Stimulated activated CD4-positive, alpha-beta T cell treated with anti-CD3 and anti-CD28 coated beads, Interleukin-4, amount 100 ng/mL, for 48 hours (primary cell): ENCODE measurements at places on chromosomes 12 and 14.

- DNase-seq: no peak
These were observed 159.4 kb downstream of the SLC5A8 start for GRCh38 chr12:101050631-101051030.

GRCh38 chr14:32622742-32623141 is 293.6 kb downstream of the AKAP6 start:
- DNase-seq: no peak

- no peak for DNase-seq
These were observed 53.8 kb upstream of the GSC start for GRCh38 chr14:94823556-94824341.

- no peak for DNase-seq
These were observed 749 bp downstream of the GALNT6 start for GRCh38 chr12:51390457-51390856.

DNA sequence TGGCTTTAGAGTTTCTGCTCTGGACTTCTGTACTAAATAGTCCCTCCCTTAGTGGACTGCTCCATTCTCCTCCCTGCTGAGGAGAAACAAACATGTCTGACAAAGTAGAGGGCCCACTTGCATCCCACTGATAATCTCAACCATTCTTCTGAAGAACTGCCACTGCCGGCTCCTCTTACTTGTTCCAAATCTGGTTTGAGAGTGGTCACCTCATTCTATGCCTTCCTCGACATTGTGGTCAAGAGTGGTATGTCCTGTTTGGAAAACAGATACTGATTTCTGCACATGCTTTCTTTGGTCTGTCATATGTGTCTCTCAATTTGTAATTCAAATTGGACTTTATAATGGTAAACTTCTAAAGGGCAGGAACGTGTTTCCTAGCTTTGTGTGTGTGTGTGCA is 36.3 kb upstream of the PLEKHA5 start:
- no peak for DNase-seq

DNA sequence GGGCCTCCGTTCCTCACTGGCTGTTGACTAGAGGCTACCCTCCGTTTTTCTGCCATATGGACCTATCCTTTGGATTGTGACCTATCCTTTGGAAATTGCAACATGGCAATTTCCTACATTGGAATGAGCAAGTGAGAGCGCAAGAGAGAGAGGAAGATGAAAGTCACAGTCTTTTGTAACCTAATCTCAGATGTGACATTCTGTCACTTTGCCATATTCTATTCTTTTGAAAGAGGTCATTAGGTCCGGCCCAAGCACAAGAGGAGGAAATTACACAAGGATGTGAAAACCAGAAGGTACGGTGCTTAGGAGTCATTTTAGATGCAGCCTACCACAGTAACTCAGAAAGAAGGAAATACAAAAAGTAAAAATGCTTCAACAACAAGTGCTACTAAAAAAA is 47.3 kb upstream of the SRP54 start:
- DNase-seq: no peak

DNA sequence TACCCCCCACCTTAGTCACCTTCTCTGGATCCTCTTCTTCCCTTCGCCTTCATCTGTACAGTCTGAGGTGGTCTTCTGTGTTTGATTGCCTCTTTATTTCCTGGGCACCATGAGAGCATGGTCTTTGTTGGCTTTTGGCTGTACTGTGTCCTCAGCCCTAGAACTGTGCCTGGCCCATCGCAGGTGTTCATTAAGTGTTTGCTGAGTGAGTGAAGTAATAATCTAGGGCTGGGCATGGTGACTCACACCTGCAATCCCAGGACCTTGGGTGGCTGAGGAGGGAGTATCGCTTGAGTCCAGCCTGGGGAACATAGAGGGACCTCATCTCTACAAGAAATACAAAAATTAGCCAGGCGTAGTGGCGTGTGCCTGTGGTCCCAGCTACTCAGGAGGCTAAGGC is 13.9 kb downstream of the ALDH2 start:
- no peak for DNase-seq

DNA sequence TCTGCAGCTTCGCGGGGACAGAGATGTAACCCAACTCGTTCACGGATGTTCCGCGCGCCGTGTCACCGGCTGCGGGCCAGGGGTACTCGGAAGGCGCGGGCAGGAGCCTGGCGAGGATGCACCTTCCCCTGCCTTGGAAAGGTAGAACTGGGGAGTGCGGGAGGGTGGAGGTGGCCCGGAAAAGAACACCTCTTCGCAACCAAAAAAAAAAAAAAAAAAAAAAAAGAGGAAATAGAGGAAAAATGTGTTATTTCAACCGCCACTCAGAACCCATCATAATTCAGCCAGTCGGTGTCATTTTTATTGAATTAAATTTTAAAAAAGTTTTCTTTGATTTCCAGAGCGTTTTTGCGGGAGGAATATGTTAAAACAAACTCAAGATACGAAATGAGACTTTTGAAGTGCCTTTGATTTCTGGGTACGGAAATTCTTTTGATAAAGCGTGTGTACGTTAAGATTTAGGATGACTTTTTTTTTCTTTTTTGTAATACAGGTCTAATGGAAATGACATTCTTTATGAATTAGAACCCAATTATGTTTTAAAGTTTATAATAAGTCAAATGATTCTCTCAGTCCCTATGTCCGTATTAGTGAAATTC is 8.9 kb downstream of the CDKN1B start:
- no peak for DNase-seq

DNA sequence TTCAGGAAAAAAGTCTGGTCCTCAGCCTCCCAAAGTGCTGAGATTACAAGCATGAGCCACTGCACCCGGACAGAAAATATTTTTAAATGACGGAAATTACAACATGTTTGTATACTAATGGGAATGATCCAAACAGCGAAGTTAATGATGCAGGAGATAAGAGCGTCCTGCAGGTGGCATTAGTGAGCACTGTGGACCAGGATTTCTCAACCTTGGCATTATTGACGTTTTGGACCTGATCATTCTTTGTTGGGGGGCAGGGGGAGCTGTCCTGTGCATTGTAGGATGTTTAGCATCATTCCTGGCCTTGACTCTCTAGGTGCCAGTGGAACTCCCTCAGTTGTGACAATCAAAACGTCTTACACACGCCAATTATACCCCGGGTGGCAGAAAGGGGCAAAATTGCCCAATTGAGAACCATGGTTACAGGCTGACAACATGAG is 34.1 kb downstream of the SCFD1 start:
- DNase-seq: peak; percentile 5

DNA sequence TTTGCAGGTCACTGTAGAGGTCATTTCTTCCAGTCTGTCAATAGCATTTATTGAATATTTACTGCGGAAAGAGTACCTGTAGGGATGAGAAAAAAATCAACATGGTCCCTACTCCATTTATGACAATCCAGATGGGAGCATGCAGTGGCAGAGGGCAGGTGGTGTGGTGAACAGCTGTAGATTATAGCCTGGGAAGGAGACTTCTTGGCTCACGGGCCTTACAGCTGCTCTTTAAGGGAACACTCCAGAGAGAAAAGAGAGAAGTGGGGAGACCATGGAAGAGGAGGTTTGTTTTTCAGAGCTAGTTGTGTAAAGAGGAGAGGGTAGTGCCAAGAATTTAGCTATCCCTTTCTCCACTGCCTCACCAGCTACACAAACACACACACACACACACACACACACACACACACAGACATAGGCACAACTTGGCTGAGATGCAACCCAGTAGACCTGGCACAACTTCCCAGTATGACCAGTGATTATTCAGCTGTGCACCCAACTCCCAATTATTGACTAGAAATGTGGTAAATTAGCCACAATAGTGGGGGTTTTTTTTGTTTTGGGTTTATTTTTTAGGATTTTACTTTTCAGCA is 41.0 kb downstream of the GPHB5 start:
- no peak for DNase-seq

DNA sequence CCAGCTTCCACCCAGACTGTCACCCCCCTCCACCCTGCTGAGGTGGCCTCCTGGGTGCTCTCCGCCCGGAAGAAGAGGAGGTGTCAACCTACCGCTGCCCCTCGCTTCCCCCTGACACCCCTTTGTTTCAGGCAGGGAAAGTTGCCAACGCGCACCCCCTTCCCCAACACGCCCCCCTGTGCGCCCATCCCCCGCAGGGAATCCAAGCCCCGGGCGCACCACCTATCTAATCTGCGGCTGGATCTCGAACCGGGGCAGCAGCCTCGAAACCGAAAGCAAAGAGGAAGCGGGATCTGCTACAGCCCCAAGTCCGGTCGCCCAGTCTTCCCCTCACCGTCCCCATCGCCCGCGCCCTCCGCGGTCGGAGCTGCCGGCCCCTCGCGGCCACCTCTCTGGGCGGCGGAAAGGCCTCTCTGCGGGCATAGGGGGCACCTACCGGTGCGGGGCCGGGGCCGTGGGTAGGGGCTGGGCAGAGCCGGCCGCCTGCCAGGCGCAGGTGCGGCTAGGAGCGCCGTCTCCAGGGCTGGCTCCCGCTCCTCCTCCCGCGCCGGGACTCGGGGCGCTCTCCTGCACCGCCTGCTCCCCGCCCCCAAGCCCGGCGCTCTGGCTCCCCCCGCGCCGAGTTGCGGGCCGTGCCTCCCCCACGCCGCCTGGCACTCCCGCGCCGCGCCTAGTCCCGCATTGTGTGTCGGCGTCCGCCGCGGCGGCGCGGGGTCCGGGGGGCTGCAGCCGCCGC is 18.3 kb upstream of the PLEKHH1 start:
- DNase-seq: peak; percentile 6

GRCh38 chr12:123671876-123672275 is 963 bp downstream of the TCTN2 start:
- no peak for DNase-seq

GRCh38 chr12:16636435-16637055 is 30.6 kb upstream of the LMO3 start:
- DNase-seq: no peak

- DNase-seq: no peak
These were observed 22.1 kb downstream of the SCARB1 start for GRCh38 chr12:124841558-124841945.

DNA sequence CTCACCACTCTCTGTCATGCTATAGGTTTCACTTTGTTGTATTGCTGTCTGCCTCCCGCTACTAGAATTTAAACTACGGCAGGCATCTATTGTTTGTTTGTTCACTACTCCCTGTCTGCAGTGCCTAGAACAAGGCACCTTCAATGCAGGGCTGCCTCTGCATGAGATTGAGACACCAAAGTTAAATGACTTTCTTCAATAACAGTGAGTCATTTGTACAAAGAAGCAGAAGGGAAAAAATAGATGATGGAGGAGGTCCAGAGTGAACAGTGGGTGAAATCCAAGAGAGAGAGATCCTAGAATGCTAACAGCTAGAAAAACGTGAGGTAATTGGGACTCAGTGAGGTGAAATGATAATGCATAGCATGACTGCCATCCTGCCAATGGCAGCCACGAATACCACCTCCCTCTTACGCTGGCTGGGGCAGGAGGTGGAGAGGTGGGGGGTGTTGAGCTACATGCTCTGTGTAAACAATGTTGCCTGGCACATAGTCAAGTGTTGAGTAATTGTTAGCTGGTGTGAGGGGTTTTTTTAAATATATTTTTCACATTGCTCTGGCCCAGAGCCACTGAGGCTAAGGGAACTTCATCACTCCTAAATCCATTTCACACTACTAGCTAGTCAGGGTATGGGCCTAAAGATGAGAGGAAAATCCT is 367.6 kb downstream of the RPS29 start:
- DNase-seq: no peak

DNA sequence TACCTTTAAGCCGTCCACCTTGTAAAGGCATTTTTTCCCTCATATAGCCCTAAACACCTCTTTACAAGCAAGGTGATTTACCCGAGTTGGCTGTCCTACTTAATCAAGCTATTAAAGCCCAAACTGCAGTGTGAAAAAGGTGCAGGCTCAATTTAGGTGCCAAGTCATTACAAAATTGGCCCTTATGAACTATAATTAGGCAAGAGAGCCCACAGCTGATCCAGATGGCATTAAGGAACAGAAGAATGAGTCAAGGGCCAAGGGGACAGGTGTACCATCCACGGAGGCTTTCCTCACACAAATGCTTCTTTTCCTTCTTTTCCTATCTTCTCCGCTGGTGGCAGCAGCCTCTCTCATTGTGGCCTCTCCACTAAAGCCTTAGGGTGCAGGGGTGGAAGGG is 90.5 kb downstream of the TTC8 start:
- no peak for DNase-seq

GRCh38 chr12:108643941-108644810 is 10.5 kb upstream of the SELPLG start:
- DNase-seq: no peak

DNA sequence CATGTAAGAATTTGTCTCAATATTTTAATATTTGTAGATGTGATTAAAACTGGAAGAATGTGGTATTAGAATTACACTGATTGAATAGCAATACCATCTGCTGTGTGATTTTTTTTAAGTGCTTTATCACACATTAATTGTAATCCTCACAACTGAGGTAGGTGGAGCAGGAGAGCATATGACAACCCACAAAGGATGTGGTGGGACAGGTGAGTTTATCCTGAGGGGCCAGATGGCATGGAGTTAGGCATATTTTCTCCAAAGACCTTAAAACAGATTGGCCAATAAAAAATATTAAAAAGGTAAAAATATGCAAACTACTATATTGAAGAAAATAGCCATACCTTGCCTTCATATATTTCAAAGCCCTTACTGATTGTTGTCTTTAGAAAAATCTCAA is 7.8 kb downstream of the LRRC10 start:
- no peak for DNase-seq

- DNase-seq: no peak
These were observed 158.5 kb downstream of the PRKCH start for GRCh38 chr14:61479746-61480502.

DNA sequence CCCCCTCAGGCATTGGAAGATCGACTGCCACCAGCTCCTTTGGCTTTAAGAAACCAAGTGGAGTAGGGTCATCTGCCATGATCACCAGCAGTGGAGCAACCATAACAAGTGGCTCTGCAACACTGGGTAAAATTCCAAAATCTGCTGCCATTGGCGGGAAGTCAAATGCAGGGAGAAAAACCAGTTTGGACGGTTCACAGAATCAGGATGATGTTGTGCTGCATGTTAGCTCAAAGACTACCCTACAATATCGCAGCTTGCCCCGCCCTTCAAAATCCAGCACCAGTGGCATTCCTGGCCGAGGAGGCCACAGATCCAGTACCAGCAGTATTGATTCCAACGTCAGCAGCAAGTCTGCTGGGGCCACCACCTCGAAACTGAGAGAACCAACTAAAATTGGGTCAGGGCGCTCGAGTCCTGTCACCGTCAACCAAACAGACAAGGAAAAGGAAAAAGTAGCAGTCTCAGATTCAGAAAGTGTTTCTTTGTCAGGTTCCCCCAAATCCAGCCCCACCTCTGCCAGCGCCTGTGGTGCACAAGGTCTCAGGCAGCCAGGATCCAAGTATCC is 288.7 kb downstream of the NAV3 start:
- no peak for DNase-seq
